Heart right ventricle (tissue), 16 donors: ENCODE measurements at places on chromosomes 11 and 22. TPM values are rescaled to one million over a fixed set of nuclear protein-coding genes. Genes with fewer than 3 reads are reported as not detected.

P2RX3 gene
- 0.32 TPM for total RNA-seq

- no peak for DNase-seq
These were observed at the start of gene SCGB2A2 for GRCh38 chr11:62269654-62270278. Gene SCGB2A2 (plus strand): TSS chr11:62270158. CDS start chr11:62270217, 59 bp downstream.

DNA sequence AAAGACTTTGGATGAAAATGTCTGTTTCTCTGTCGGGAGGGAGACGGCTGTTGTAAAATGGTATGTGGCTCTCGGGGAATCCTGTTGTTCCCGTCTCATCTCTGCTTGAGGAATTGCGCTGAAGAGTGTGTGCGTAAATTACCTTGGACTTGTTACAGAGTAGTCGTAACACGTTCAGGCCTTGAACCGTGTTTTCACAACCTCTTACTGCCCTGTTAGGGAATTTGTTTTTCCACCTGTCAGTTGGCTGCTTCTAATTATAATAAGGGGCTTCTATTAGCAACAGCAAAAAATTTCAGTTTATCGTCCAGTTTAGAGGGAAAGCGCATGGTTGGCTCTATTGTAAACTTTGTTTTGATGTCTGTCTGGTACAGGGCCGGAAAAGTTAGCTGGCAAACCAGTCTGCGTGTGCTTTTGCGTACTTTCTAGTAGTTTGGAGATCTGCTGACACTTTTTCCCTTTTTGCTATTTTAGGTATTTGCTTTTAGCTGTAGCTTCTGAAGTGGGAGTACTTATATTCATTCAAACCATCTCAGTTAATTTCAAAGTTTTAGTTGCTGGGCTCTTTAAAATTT is 1.5 kb downstream of the HIPK3 start:
- DNase-seq = no peak

RNF26 gene
- total RNA-seq = 17.5 TPM

GLYAT gene
- not detected for total RNA-seq

- no peak for DNase-seq
These were observed 64.5 kb downstream of the TP53I11 start for GRCh38 chr11:44885919-44886789.

CCDC157 gene
- 1.1 TPM for total RNA-seq

DNA sequence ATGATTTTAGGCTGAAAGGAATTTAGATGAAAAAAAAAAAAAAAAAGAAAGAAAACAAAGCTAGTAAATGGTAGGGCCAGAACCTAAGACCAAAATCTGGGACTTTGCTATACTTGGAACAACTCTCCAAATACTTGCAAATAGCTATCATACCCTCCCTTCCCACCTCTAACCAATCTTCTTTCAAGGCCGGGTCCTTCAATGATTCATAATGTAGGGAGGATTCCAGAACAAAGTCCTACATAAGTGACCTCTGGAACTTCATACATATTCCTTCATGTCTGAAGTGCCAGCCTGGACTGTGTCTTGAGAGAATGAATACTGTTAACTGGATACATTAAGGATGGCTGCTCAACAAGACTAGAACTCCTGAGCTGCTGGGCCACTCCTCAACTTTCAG is 9.9 kb downstream of the STK33 start:
- no peak for DNase-seq

DNA sequence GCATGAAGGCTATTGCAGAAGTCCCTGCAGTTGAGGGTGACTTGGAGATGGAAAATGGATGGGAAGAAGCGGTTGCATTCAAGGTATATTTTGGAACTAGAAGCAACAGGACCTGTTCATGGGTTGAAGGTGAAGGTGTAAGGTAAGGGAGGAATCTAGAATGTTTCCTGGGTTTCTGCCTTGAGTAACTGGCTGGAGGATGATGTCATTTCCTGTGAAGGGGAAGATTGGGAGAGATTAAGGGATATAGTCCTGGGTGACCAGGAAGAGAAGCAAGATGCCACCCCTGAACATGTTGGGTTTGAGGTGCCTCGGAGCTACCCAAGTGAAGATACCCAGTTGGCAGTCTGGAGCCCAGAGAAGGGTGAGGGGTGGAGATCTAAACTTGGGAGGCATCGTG is 12.1 kb upstream of the MOGAT2 start:
- DNase-seq = no peak

DNA sequence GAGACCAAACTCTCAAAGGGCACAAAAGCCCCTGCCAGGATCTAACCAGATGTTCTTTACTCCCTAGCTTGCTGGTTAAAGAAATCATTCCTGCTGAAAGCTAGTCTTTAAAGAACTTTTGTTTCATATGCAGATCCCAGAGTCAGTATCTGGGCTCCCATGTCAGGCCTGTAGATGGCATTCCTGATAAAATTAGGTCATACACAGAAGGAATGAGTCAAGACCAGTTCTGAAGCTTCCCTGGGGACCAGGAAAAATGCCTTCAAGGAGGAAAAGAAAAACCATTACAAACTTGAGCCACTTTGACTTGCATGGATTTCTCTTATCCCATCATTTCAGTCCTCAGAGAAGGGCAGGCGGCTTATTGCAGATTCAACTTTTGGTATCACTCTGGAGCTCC is 5.9 kb downstream of the DBX1 start:
- no peak for DNase-seq
